Common myeloid progenitor, CD34-positive (primary cell): ENCODE measurements at places on chromosomes 7 and 10.
A peak's percentile ranks its signal among the peaks of the same experiment; 100 is the strongest.

DNA sequence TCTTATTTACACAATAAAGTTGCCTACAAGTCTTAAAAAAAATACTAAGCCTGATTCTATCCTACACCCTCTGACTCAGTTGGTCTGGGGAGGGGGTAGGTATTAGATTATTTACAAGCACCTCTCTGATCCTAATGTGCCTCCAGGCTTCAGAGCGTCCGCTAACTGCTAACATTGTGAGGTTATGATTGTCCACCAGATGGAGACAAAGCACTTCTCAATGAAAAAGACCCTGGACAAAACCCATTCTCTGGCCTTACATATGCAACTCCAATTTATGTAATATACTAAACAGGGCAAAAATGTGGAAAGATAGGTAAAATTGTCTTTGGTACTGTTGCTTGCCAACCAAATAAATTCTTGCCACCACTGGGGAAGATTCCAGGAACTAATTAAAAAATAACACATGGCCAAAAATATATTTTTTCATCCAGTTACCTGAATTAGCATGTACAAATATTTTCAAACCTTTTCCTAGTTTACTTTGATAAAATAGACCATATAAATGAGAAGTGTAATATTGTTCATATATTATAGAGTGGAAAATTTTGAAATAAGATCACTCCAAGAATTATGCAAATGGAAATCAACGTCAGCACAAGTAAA, 92.4 kb downstream of the KIF20B start:
- peak; percentile 79 for DNase-seq
- no peaks in the 10 kb centered on the region for H3K4me1 ChIP-seq
- H3K27me3 ChIP-seq, result no peaks in the 10 kb centered on the region
- no peak overlapping the region for H3K4me3 ChIP-seq

DNA sequence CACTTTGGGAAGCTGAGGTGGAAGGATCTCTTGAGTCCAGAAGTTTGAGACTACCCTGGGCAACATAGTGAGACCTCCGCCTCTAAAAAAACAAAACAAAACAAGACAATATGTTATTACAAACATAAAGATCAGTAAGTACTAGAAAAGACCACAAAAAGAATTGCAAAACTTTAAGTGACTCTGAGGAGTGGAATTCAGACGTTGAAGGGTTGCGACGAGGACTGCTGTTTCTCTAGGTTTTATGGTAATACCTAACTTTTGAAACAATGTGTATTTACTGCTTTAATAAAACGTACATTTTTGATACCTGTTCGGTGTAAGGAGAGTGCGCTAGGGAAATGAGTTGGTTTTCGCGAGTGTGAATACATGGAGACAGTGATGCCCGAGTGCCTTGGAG, 250.4 kb downstream of the GATA3 start:
- H3K4me1 ChIP-seq, result no peaks in the 10 kb centered on the region
- DNase-seq, result no peak
- no peaks in the 10 kb centered on the region for H3K36me3 ChIP-seq
- no peak overlapping the region for H3K27ac ChIP-seq

- no peak overlapping the region for H3K4me3 ChIP-seq
- no peak for DNase-seq
- no peaks in the 10 kb centered on the region for H3K36me3 ChIP-seq
- H3K27ac ChIP-seq, result no peak overlapping the region
- H3K27me3 ChIP-seq, result no peaks in the 10 kb centered on the region
- H3K4me1 ChIP-seq, result no peaks in the 10 kb centered on the region
Observed at GRCh38 chr7:132393789-132394261, 182.4 kb downstream of the PLXNA4 start.

DNA sequence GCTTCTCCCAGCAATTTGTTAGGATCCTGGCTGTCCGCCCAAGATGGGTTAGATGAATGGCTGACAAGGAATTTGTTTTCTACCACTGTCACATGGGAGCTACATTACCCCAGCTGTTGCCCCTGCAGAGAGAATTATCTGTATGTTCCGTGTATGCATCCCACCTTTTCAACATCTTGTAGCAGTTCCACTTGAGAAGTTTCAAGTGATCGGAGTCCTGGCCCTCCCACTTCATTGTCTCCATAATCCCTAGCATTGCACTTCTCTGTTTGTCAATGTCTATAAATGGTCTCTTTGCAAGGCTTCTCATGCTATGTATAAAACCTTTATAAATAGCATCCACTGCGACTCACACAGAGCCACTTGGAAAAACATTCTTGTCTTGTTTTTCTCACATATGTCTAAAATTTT, 972.5 kb downstream of the CNTNAP2 start:
- DNase-seq, result no peak
- no peaks in the 10 kb centered on the region for H3K36me3 ChIP-seq
- H3K4me1 ChIP-seq, result peaks cover 4% of the 10 kb centered on the region
- no peak overlapping the region for H3K27ac ChIP-seq
- H3K4me3 ChIP-seq, result no peak overlapping the region
- H3K27me3 ChIP-seq, result no peaks in the 10 kb centered on the region

DNA sequence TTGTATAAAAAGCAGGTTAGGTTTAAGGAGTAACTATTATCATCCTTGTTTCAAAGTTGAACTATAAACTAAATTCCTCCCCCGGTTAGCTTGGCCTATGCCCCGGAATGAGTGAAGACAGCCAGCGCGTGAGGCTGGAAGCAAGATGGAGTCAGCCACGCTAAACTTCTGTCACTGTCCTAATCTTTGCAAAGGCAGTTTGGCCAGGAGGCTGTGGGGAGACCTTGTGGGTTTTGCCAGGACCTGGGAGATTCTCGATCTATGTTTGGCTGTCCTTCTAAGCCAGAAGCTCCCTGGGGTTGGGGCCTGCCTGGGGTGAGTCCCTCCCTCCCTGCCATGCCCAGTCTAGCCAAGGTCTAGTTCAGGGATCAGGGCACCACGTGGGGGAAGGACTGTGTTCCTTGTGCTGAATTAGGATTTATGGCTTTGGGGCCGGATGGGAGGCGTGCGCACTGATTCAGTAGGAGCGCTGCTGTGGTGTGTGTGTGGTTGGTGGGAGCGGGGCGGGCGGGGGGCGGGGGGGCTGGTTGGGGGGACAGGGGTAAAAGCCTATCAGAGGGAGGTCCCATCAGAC, 871 bp upstream of the GTF2IRD1 start:
- peak; percentile 23 for DNase-seq
- no peaks in the 10 kb centered on the region for H3K4me1 ChIP-seq
- H3K27ac ChIP-seq, result no peak overlapping the region
- peak overlapping the region; percentile 71 for H3K4me3 ChIP-seq

DNA sequence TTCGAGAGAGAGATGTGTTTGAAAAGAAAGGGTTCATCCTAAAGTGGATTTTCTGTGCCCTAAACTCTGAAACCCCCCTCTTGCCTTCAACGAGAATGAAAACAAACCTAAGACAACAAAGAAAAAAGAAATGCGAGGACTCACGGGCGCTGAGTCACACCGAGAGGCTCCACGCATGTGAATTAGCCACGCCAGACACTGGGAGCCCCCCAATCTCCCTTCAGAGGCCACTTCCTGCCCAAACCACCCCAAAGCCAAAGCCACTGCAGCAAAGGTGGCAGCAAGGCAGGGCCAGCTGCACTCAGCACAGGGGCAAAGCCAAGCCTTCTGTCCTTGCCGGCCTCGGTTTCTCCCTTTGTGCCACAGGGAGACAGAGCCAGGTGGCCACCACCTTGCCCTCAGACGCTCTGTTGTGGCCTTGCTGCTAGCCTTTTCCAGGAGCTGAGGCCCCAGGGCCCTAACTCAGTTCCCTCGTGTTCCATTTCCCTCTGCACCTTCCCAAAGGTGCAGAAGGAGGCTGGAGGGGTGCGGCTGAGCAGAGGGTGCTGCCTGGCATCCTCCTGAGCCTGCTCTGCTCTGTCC, 93.3 kb downstream of the FAM53B start:
- H3K27me3 ChIP-seq, result no peaks in the 10 kb centered on the region
- H3K27ac ChIP-seq, result no peak overlapping the region

DNA sequence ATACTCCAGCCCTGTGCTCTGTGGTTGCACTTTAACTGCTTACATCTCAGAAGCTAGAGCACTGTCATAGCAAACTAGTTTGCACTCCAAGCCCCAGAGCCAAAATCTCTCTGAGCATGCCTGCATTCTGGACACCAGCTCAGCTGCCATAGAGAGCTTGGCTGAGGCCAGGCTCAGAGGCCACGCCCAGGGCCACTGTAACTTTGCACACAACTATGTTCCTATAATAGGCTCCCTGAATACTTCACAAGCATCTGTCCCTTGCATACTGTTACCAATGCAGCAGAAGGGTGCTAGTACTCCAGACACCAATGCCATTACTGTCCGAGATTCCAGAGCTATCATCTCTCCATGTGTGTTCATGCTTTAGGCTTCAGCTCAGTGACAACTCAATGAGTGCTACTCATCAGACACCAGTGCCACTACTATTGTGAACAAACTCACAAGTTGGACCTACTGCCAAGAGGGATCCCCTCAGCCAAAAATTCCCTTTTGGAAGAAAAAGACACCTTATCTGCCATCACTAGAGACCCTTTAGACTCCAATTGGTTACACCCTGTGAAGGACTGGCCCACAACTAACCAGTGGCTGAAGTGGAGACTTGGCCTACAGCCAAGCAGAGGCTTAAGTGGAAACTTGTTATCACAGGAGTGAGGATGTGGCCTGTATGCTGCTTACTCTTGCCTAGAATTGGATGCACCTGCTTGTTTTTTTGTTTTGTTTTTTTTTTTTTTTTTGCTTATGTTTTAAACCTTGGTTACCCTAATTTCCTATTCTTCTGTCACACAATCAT, 211.6 kb upstream of the MAGI2 start:
- no peaks in the 10 kb centered on the region for H3K4me1 ChIP-seq
- no peak overlapping the region for H3K4me3 ChIP-seq
- DNase-seq, result no peak
- no peaks in the 10 kb centered on the region for H3K36me3 ChIP-seq
- no peaks in the 10 kb centered on the region for H3K27me3 ChIP-seq

DNA sequence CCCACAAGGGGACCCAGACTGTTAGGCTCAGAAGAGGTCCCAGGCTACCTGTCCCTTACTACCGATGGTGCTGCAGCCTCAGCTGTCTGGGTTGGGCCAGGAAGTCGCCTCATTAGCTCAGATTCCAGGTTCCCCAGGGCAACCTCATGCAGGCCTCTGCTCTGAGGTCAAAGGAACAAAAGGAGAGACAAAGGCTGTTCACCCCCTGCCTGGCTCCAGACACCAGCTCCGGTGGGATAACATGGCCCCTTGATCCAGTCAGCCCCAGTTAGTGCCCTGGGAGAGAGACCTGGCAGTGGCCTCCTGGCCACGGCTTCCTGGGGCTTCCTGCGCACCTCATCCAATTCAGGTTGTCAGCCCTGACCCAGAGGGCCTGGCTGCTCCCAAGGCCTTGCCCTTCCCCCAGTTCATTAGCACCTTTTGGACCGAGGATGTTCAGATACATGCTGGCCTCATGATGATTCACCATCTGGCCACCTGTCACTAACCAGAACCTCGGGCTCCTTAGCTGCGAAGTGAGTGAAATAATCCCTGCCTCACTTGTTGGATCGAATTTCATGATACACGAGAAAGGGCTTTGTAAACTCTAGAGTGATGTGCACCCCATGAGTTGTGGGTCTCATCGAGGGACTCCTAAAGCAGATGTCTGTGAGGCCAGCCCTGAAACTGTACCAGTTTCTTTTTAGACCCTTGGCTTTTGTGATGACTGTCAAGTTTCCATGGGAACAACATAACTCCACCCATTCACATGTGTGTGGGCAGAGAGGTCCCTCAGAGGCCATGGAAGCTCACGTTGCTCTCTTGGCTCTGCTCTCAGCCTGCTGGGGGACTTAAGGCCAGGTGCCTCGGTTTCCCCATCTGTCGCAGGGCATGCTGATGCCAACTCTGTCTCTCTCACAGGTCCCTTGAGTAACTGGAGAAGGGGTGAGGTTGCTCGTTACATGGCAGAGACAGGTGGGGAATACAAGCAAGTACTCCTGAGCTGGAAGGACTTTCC, 79.5 kb upstream of the PCBD1 start:
- DNase-seq, result no peak
- H3K36me3 ChIP-seq, result no peaks in the 10 kb centered on the region
- no peaks in the 10 kb centered on the region for H3K4me1 ChIP-seq
- no peak overlapping the region for H3K27ac ChIP-seq

- no peaks in the 10 kb centered on the region for H3K4me1 ChIP-seq
- no peak overlapping the region for H3K4me3 ChIP-seq
- H3K27ac ChIP-seq, result no peak overlapping the region
Observed at GRCh38 chr10:111747751-111748150, 435.8 kb downstream of the GPAM start.

- H3K4me3 ChIP-seq, result no peak overlapping the region
- H3K4me1 ChIP-seq, result no peaks in the 10 kb centered on the region
- H3K27me3 ChIP-seq, result peaks cover 27% of the 10 kb centered on the region
- no peaks in the 10 kb centered on the region for H3K36me3 ChIP-seq
Observed at GRCh38 chr10:34711500-34711899, 103.6 kb downstream of the PARD3 start.

GRCh38 chr10:110995301-110995700, 75.9 kb downstream of the SHOC2 start:
- no peak overlapping the region for H3K27ac ChIP-seq
- no peaks in the 10 kb centered on the region for H3K36me3 ChIP-seq
- no peak overlapping the region for H3K4me3 ChIP-seq
- H3K4me1 ChIP-seq, result peaks cover 21% of the 10 kb centered on the region

DNA sequence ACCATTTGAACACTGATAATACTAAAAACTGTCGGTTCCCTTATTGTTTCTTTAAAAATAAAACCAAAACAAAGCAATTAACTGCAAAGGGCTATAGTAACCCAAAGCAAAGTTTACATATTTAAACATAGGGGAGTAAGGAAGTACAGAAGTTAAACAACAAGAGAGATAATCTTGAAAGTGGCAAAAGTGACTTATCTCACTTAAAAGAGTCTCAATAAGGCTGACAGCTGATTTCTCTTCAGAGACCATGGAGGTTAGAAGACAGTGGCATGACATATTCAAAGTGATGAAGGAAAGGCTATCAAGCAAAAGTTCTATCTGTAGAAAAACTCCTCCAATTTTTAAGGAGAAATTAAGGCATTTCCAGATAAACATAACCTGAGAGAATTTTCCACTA, 233.5 kb upstream of the HDAC9 start:
- H3K36me3 ChIP-seq, result no peaks in the 10 kb centered on the region
- H3K4me3 ChIP-seq, result no peak overlapping the region
- H3K4me1 ChIP-seq, result no peaks in the 10 kb centered on the region

DNA sequence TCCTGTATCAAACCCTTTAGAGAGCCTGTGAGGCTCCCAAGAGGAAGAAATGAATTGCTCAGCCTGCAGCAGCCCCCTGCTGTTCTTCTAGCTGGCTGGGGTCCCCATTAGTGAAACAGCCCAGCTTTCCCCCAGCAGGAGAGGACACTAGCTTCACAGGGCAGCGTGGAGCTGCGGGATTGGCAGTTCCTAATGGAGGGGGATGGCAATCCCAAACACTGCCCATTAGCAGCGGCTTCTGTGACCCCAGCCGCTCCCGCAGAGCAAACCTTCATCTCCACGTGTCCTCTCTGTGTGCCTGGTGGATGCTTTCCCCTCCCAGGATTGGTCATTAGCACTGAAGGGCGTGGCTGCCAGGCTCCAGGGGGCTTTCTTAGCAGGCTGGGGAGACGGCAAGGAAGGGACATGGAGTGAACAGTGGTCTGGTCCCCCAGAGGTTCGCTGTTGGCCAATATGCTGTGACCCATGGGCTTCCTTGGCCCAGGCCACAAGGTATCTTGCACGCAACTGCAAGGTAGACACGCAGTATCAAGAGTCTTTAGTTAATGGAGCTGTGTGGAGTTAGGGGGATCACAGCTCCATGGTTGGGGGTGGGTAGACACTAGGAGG, 322.5 kb upstream of the ZMIZ1 start:
- no peak overlapping the region for H3K27ac ChIP-seq
- no peaks in the 10 kb centered on the region for H3K27me3 ChIP-seq
- peaks cover 43% of the 10 kb centered on the region for H3K4me1 ChIP-seq
- no peak for DNase-seq
- no peak overlapping the region for H3K4me3 ChIP-seq
- no peaks in the 10 kb centered on the region for H3K36me3 ChIP-seq
